GM06990 (cell line): ENCODE measurements at places on chromosomes 4 and X.
A peak's percentile ranks its signal among the peaks of the same experiment; 100 is the strongest.

- no peak for DNase-seq
Observed at GRCh38 chrX:153628129-153628528, 18.9 kb upstream of the DUSP9 start.

GRCh38 chrX:5057786-5058185, 1170.9 kb downstream of the NLGN4X start:
- no peak for DNase-seq

DNA sequence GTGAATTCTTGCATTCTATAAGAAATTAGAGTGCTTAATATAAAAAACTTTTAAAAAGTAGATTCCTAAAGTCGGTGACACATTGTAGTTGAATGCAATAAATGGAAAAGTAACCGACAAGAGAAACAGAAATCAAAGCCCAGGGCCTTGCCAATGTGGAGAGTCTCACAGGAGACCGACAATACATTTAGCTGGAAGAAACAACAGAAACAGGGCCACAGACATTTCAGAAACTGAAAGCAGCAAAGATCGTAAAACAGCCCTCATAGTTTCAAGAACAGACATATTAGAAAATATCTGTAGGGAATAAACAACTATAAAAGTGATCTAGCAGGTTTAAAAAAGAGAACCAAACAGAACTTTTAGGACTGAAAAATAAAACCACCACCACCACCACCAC, 49.5 kb downstream of the STAP1 start:
- DNase-seq, result no peak

DNA sequence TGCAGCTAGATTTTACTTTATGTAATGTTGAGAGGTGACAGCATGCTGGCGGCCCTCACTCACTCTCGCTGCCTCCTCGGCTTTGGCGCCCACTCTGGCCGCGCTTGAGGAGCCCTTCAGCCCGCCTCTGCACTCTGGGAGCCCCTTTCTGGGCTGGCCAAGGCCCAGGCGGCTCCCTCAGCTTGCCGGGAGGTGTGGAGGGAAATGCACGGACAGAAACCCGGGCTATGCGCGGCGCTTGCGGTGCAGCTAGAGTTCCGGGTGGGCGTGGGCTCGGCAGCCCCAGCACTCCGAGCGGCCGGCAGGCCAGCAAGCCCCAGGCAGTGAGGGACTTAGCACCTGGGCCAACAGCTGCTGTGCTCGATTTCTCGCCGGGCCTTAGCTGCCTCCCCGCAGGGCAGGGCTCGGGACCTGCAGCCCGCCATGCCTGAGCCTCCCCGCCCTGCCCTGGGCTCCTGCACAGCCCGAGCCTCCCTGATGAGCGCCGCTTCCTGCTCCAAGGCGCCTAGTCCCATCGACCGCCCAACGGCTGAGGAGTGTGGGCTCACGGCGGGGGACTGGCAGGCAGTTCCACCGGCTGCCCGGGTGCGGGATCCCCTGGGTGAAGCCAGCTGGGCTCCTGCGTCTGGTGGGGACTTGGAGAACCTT, 128.7 kb downstream of the GASK1B start:
- DNase-seq, result no peak

- DNase-seq, result no peak
Observed at GRCh38 chr4:162017863-162018262, 145.9 kb downstream of the FSTL5 start.

DNA sequence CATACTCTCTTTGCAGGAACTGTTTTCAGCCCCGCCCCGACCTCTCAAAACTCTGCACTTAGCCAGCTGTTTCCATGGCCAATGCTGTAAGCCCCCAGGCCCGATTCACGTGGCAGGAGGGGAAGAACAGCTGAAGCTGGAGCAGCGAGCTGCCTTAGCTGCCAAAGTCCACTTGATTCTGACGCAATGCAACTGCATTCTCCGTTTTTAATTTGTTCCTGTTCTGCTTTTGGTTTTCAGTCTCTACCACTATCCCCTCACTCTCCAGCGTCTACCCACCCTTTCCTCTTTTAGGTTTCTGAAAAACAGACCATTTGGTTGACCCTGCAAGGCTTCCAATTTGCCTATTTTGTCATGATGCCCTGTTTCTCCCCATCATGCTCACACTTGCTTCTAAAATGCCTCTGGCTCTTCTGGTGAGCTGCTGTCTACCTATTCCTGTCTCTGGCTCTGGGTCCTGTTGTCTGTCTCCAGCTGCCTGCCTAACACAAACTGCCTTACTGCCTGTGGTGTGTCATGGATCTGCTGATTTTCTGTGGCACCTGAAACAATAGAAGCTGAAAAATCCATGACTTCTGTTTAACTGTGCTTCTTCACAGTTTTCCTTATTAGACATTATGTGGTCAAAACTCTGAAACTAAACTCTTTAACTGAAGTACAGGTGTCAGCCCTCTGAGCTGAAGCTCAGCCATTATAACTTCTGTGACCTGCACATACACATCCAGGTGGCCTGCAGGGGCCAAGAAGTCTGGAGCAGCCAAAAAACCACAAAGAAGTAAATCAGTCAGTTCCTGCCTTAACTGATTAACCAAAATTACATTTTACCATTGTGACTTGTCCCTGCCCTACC, 160.5 kb upstream of the AGTR2 start:
- peak; percentile 71 for DNase-seq

DNA sequence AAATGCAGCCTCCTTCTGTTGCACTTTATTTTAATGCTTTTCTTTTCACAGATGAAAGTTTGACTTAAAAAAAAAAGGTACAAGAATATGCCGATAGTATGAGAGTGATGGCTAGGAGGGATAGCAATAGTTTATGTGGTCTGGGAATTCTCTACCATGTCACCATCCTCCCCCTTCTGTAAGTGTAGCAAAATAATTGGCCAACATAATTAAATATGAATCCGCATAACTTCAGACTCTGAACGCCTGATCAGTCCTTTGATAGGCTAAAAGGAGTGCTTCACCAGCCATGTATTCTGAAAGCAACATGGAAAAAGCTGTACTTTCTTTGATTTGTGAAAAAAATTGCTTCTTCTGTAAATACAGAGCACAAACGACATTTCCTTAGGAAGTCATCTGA, 95.7 kb upstream of the TTC29 start:
- DNase-seq, result no peak

- no peak for DNase-seq
Observed at GRCh38 chr4:29708473-29708872, 1011.7 kb upstream of the PCDH7 start.

- no peak for DNase-seq
Observed at GRCh38 chrX:4627414-4627813, 914.0 kb upstream of the PRKX start.

- no peak for DNase-seq
Observed at GRCh38 chrX:85243155-85243554, 424 bp downstream of the SATL1 start.

GRCh38 chr4:2663275-2663674, 92.9 kb downstream of the TNIP2 start:
- no peak for DNase-seq

GRCh38 chr4:80459918-80460473, 124.5 kb downstream of the CFAP299 start:
- no peak for DNase-seq

DNA sequence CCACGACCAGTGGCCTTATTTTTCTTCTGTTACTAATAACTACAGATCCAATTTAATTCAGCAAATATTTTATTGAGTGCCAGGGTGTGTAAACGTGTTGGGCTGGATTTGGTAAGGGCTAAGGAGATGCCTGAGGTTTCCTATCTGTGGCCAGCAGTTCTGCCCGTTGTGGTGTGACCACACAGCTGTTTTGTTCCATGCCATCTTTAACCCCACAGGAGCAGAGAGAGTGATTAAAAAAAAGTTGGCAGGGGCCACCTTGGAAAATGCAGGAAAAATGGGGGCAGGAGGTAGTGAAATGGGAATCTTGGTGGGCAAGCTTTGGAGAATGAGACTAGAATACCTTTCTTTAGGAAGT, 1.1 kb downstream of the PLAC8 start:
- no peak for DNase-seq
